ENCODE measurements at places on chromosomes 11 and 22.

GRCh38 chr22:37371491-37371890 lies 55.8 kb downstream of the ELFN2 start:
- DNase-seq, result no peak

DNA sequence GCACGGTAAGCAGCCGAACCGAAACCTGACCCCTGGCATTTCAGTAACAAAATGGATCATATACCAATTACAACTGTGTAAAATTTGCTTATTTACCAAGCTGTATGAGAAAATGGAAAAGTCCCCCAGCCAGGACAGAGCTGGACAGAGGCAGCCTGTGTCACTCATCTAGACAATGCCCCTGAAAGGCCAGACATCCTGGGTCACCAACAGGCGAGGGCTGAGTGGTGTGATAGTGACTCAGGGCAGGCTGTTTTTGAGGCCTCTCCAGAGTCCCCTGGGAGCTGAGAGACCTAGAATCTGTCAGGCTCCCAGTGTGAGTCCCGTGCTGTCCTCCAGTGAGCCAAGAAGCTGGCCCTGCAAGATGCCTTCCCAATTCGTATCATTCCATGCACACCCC lies 680.4 kb downstream of the TBC1D22A start:
- DNase-seq, result no peak

DNA sequence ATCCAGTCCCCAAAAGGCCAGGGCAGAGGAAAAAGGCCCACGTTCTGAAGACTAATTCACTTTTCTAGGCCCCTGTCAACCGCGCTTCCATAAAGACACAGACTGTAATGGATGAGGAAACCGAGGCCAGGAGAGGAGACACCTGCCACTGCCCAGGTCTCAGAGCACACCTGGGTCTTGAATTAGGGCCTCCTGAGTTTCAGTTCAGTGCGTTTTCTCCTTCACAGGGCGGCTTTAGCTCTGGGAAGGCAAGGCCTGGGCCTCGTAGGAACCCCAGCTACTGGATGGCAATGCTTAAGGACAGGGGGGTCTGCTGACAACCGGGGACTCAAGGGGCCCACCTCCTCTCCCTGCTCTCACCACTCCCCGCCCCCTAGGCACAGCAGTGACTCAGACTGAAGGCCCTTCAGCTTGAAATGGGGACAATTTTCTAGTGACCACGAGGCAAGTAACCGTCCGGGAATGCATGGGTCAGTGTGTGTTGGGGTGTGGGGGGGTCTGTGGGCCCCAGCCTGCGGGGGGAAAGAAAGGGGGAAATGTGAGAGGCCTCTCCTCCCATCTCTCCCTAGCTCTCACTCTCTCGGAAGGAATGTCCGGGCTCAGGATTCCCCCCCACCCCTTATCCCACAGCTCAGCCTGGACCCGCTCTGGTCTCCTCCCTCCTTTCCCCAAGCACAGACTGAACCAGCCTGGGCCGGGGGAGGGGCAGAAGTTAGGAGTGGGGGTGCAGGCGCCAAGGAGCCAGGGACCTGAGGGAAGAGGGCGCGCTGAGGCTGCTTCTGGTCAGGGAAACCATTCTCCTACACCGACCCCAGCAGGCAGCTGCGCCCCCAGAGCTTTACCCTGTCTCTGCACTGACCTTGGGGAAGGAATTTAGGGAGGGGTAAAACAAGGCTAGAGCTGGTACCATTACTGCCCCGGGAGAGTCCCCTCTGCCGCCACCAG lies 17.2 kb downstream of the CREB3L1 start:
- no peak for DNase-seq

GRCh38 chr11:75480185-75481175 lies 45.3 kb downstream of the GDPD5 start:
- DNase-seq, result no peak

- DNase-seq, result no peak
Observed at GRCh38 chr11:120568572-120569307, 57.2 kb downstream of the GRIK4 start.

- DNase-seq, result no peak
Observed at GRCh38 chr11:88814076-88814475, 251.7 kb downstream of the GRM5 start.

DNA sequence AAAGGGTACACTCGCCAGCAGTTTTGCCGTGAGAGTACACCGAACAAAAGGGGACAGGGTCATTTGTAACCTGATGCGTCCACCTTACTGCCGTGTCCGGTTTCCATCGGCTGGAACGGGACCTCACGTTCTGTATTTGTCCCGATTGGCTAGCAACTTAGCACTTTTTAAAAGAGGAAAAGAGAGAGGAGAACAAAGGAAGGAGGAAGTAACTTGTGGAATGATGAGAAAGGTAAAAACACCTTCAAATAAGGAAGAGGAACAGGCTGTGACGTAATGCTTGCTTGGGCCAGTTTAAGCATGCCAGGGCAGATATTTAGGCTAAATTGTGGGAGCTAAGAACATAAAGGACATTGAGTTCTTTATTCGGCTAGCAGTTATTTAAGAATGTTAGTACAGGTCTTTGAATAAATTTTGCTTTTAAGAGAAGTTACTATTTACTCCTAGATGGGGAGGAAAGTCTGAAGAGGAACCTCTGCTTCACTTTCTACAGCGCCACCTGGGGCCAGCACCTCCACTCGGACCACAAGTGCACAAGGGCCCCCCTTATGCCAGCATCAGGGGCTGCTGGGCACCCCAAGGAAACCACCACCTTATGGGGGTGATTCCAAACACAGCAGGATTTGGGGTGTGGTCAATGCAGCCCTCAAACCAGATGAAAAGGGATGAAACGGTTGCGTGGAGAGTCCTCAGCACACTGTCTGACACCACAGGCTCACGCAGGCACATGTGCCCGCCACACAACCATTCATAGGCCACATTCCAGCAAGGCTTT lies 5.8 kb downstream of the ARSA start:
- DNase-seq, result peak; percentile 22

- no peak for DNase-seq
Observed at GRCh38 chr11:65958291-65958690, 3.2 kb upstream of the SART1 start.

- DNase-seq, result no peak
Observed at GRCh38 chr11:37574361-37574760, 976.3 kb upstream of the RAG2 start.

GRCh38 chr11:60566776-60567175 lies 51.6 kb downstream of the MS4A13 start:
- DNase-seq, result peak; percentile 21

DNA sequence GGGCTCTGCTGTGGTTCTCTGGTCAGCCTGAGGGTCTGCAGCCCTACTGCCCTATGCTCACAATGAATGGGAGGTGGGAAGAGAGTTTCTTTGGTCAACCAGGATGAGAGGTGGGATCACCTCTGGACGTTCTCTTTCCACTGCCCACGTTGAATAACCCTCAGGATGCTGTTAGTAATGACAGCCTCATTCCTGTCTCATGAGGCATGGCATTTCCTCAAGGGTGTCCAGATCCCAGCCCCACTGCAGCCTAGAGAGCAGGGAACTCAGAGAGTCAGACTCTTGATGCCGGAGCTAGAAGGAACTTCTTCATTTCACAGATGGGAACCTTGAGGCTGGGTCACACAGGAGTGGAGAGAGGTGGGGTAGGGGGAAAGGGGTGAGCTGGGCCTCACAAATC lies 196.0 kb downstream of the CEP164 start:
- DNase-seq, result no peak

DNA sequence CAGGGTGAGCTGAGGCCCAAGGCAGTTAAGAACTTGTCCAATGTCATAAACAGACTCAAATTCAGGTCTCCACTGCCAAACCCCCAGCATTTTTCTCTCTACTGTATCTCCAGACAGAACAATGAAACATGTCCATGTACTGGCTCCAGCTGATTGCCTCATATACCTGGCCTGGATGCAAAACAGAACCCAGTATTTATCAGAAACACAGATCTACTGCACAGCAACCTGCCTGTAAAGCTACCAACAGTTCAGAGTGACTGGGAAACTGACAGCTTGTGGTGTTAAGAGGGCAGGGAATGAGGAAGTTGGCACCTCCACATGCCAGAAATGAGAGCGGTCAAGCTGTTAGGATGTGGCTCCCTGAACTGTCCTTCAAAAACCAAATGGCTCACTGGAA lies 41.6 kb downstream of the C11orf71 start:
- no peak for DNase-seq

GRCh38 chr11:111707039-111707690 lies 59.0 kb downstream of the PPP2R1B start:
- no peak for DNase-seq

DNA sequence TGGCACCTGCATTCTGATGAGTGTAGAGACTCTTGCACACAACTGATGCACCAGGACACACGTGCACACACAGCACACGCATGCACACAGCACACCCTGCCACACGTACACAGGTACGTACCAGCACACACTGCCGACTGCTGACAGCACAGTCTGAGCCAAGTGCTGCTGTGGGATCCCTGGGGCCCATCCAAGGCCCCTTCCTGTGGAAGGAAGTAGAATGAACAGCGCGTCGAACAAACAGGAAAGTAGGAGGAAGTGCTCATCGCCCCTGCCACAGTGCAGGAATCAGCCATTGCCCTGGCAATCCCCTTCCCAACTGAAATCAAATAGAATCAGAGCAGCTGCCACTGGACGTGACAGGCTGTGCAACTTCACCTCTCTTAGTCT lies 57.9 kb downstream of the CD82 start:
- DNase-seq, result peak; percentile 41

DNA sequence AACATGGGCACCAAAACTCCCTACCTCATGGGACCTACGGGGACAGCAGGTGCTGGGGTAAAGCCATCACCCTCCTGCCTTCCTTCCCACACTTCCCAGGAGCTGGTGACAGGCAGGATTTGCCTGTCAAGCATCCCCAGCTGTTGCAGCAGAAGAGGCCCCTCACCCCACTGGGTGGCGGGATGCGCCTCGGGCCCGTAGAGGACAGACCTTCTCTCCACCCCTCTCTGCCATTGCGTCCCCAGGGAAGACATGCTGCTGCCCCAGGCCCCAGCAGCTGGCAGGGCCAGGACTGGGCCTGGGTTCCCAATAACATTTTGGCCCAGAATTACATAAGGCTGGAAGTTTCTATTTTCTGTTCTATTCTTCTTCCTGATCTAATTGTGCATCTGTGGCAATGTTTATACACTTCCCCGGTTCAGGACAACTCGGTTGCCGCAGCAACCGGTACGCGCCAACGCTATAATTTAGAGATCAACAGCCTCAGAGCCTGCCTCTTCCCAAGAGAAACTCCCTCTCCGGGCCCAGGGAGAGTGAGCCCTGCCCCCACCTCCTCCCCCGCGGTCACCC lies 25.4 kb downstream of the KCNJ4 start:
- DNase-seq, result no peak

- peak; percentile 51 for DNase-seq
Observed at GRCh38 chr11:123261345-123262106, 66.5 kb upstream of the CLMP start.

- DNase-seq, result no peak
Observed at GRCh38 chr11:2368851-2369180, 8.3 kb upstream of the CD81 start.

GRCh38 chr11:94922321-94923003 lies 50.9 kb downstream of the CWC15 start:
- DNase-seq, result peak; percentile 91

GRCh38 chr11:34343153-34343552 lies 14.7 kb downstream of the ABTB2 start:
- DNase-seq, result no peak

DNA sequence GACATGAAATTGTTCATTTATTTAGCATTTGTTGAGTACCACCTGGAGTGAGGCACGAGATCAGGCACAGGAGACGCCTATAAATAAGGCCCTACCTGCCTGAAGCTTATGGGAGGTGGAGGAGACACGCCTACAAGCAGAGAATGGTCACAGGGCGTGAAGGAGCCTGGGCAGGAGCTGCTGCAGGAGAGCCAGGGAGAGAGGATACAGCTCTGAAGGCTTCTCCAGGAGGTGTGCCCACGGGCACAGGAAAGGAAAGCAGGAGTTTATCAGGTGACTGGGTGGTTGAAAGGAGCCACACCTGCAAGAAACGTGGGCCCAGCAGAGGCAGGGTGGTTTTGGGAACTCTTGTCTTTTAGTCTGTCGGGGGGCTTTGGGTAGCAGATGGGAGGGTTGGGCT lies 70.3 kb downstream of the BMAL1 start:
- no peak for DNase-seq

DNA sequence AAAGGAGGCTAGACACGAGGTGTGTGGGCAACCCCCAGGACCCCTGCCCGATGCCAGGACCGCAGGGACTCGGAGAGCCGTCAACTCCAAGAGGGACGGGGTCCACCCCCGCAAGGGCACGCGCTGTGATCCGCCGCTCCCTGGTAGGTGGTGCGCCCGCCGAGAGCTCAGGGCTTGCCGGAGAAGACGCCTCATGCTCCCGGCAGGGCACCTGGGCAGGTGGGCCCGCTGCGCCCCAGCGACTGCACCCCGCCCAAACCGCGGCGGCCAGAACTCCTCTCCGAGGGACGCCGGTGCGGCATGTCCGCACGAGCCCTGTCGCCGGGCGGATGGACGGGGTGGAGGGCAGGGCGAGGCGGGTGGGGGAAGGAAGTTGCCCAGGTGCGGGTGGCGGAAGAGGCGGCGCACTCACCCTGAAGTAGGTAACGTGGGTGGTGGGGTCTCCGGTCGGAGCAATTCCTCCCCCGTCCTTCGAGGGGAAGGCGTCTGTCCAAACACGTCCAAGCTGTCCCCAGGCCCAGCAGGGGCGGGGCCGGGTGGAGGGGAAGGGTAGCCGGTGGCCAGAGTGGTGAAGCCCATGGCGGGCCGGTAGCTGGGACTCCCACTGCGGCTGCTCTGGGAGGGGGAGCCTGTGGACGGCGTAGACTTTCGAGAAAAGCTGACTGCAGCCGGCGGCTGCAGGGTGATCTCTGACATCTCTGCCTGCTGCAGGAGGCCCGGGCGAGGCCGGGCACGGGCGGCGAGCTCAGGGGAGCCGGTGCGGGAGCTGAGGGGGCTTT lies 37.2 kb downstream of the IGSF9B start:
- no peak for DNase-seq

GRCh38 chr11:57430952-57431351 lies 4.0 kb upstream of the SLC43A3 start:
- DNase-seq, result peak; percentile 20

DNA sequence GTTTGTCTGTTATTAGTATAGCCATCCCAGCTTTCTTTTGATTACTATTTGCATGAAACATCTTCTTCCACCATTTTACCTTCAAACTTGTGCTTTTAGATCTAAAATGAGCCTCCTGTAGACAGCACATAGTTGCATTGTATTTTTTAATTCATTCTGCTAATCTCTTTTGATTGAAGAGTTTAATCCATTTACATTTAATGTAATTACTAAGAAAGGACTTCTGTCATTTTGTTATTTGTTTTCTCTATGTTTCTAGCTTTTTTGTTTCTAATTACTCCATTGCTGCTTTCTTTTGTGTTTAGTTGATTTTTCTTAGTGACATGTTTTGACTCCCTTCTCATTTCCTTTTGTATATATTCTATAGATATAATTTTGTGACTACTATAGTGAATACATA lies 43.7 kb upstream of the ZBTB44 start:
- DNase-seq, result no peak

GRCh38 chr22:22368516-22368915 lies 123.9 kb downstream of the VPREB1 start:
- DNase-seq, result no peak

GRCh38 chr11:90500922-90501568 lies 278.2 kb upstream of the CHORDC1 start:
- no peak for DNase-seq

GRCh38 chr11:8309862-8310261 lies 46.2 kb upstream of the LMO1 start:
- no peak for DNase-seq
